ENCODE measurements at places on chromosomes 16 and 17. TPM values are rescaled to one million over a fixed set of nuclear protein-coding genes. Genes with fewer than 3 reads are reported as not detected.

CRISPLD2 gene
- 83.0 TPM for total RNA-seq

DNA sequence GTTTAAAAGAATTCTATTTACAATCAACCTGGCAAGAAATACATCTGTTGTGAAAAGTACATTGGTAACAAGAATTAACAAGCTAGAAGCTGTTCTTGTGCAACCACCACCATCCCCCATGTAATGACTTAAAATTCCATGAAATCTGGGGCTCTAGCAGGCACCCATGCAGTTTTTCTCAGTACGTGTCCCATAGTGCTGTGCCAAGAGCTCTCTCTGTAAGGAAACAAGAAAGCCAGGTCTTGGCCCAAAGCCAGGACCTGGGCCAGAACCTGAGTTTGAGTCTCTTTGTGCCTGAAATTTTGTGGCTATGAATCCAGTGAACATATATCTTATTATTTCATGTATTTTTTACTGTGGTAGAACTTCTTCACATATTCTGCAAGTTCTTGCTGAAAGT, 46.6 kb downstream of the NUP93 start:
- H3K4me3 ChIP-seq: no peak overlapping the region
- no peaks in the 10 kb centered on the region for H3K36me3 ChIP-seq
- H3K4me1 ChIP-seq: peaks cover 24% of the 10 kb centered on the region
- H3K27ac ChIP-seq: no peak overlapping the region
- DNase-seq: no peak
- peaks cover 19% of the 10 kb centered on the region for H3K27me3 ChIP-seq

ELAC2 gene
- 69.3 TPM for total RNA-seq

KRTAP4-11 gene
- total RNA-seq: not detected

DNA sequence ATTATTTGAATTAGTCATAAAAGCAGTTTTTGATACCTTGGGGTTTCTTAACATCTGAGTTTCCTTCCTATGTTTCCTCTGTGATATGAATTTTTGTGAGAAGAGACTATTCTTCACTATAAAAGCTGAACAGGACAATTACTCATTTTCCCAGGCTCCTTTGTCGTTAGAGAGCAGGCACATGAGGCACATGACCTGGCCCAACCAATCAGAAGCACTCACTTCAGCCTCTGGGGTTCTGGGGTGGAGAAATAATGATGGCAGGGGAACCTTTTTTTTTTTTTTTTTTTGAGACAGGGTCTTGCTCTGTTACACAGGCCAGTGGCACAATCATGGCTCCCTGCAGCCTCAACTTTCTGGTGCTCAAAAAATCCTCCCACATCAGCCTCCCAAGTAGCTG, 145.5 kb upstream of the ASIC2 start:
- H3K4me3 ChIP-seq: no peak overlapping the region
- no peak overlapping the region for H3K27ac ChIP-seq
- peaks cover 6% of the 10 kb centered on the region for H3K36me3 ChIP-seq

CA7 gene
- total RNA-seq: not detected

CLEC19A gene
- not detected for total RNA-seq

DNA sequence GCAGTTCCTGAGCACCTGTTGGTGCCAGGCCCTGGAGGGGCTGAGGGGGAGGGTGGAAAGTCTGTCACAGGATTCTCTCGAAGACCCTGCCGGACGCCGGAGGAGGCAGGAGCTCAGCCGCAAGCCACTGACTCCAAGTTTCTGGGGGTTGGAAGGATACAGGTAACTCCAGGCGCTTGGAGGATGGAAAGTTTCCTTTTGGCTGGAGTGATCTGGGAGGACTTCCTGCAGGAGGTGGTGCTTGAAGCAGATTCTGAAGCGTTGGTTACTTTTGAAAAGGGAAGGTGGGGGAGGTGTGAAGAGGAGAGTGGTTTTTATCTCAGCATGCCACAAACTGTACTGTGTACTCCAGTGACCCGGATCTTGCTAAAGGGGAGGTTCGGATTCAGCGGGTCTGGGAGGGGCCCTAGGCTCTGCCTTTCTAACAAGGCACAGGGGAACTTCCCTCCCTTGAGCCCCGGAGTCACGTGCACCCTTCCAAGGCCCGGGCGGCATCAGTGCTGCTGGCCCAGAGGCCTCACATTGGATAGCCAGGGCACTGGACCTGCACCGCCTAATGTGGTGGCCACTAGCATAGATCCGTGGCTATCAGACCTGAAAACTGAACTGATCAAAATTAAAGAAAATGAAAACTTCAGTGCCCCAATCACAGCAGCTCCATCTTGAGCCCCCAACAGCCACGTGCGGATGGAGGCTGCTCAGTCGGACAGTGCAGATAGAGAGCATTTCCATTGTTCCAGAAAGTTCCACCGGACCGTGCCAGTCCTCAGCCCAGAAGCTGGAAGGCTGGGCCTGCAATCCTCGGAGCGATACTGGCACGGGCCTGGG, 42.2 kb upstream of the GSE1 start:
- H3K36me3 ChIP-seq: no peaks in the 10 kb centered on the region
- H3K27me3 ChIP-seq: no peaks in the 10 kb centered on the region
- H3K4me3 ChIP-seq: no peak overlapping the region
- H3K27ac ChIP-seq: peak overlapping the region; percentile 91
- no peak for DNase-seq
- H3K4me1 ChIP-seq: peaks cover 70% of the 10 kb centered on the region

- no peak overlapping the region for H3K4me3 ChIP-seq
- no peak overlapping the region for H3K27ac ChIP-seq
- no peak for DNase-seq
- no peaks in the 10 kb centered on the region for H3K36me3 ChIP-seq
- no peaks in the 10 kb centered on the region for H3K4me1 ChIP-seq
- no peaks in the 10 kb centered on the region for H3K27me3 ChIP-seq
Observed at GRCh38 chr17:39123627-39124026, 27.8 kb downstream of the PLXDC1 start.

GRCh38 chr16:25596194-25596593, 95.6 kb upstream of the HS3ST4 start:
- H3K4me1 ChIP-seq: no peaks in the 10 kb centered on the region
- no peaks in the 10 kb centered on the region for H3K36me3 ChIP-seq
- no peaks in the 10 kb centered on the region for H3K27me3 ChIP-seq
- no peak overlapping the region for H3K4me3 ChIP-seq
- no peak overlapping the region for H3K27ac ChIP-seq
- DNase-seq: no peak

GRCh38 chr16:68086860-68087268, 1.7 kb downstream of the NFATC3 start:
- H3K4me3 ChIP-seq: peak overlapping the region; percentile 98
- H3K27me3 ChIP-seq: no peaks in the 10 kb centered on the region
- H3K36me3 ChIP-seq: no peaks in the 10 kb centered on the region
- DNase-seq: no peak

AGRP gene
- not detected for total RNA-seq

- H3K27me3 ChIP-seq: peaks cover 4% of the 10 kb centered on the region
- H3K36me3 ChIP-seq: peaks cover 11% of the 10 kb centered on the region
- H3K4me1 ChIP-seq: peaks cover 22% of the 10 kb centered on the region
- H3K27ac ChIP-seq: peak overlapping the region; percentile 14
- no peak overlapping the region for H3K4me3 ChIP-seq
- no peak for DNase-seq
Observed at GRCh38 chr17:4003131-4003500, 38.9 kb upstream of the ATP2A3 start.

DNA sequence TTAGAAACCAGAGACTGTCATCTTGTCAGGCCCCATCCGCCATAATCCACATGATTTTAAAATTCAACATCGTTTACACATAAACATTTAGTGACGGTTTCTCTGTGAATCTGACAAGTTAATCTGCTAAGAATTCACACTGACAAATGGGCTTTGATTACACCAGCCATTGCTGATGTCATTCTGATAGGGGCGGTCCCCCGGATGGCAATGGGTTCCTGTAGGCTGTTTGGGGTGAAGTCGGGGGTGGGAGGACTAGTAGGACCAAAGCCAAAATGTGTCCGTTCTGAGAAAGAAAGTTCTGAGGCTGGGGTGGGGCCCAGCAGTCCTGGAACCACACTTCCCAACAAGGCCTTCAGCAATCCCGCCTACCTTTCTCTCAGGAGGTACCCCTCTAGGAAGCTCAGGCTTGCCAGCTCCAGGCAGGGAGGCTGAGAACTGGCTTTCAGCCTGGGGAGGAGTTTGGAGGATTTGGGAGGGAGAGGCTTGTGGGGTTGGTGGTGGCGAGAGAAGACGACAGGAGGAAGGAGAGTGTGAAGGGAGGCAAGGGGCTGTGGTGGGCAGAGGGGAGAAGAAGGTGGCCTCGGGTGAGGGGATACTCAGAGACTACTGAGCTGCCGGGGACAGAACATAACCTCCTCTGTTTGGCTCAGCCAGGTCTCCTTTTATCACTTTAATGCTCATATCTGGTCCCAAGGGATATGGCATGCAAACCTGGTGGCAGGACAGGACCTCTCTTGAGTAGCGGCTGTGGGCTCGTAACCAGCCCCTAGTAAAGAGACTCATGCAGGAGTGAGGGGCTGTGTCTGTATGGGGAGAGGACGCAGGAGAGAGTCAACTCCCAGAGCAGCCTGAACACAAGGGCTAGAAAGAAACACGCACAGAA, 8.6 kb downstream of the HIC1 start:
- peaks cover 3% of the 10 kb centered on the region for H3K27me3 ChIP-seq
- DNase-seq: no peak
- peak overlapping the region; percentile 76 for H3K27ac ChIP-seq
- H3K4me3 ChIP-seq: no peak overlapping the region
- H3K4me1 ChIP-seq: peaks cover 77% of the 10 kb centered on the region

DNA sequence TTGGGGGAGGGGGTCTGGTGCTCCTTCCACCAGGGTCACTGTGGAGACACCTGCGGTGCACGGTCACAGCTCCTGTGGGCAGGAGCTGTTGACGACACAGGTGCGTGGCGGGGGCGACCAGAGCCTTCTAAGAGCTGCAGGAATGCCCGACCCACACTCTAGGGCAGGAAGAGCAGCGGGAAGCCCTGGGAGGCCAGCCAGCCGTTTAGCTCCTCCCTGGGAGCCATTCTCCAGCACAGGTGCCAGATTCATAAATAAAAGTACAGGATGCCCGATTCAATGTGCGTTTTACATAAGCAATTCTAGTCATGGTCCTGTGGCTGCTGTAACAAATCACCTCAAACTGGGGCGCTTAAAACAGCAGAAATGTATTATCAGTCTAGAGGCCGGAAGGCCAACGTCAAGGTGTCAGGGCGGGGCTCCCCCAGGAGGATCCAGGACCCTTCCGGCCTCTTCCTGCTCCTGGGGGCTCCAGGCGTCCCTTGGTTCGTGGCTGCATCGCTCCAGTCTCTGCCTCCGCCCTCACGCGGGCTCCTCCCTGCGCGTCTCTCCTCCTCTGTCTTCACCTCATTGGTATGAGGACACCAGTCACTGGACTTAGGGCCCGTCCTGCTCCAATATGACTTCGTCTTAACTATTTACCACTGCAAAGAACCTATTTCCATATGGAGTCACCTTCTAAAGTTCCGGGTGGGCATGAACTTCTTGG, 155.4 kb downstream of the FOXL1 start:
- H3K27ac ChIP-seq: no peak overlapping the region
- peak overlapping the region; percentile 23 for H3K4me3 ChIP-seq
- no peak for DNase-seq
- peaks cover 72% of the 10 kb centered on the region for H3K27me3 ChIP-seq

- peak overlapping the region; percentile 31 for H3K4me3 ChIP-seq
- H3K27ac ChIP-seq: peak overlapping the region; percentile 98
- no peak for DNase-seq
Observed at GRCh38 chr17:78324391-78325075, 35.3 kb downstream of the SOCS3 start.

RAPGEFL1 gene
- total RNA-seq: 23.8 TPM

CCL15 gene
- not detected for total RNA-seq

DNA sequence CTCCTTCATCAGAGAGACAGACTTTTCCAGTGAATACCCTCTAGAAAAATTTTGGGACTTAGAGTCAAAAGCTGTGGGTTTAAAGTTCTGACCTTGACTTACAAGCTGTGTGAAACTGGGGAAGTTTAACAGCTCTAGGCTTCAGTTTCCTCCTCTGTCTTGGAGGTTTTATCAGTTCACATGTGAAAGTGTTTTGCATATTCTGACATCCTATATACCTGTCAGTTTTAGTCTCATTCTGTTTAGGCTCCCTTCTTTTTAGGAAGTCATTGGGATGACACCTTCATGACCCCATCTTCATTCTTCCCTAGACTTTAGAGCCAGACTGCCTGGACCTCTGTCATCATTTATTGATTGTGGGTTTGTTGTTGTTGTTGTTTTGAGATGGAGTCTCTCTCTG, 44.4 kb downstream of the YPEL2 start:
- DNase-seq: no peak
- no peaks in the 10 kb centered on the region for H3K27me3 ChIP-seq
- peaks cover 43% of the 10 kb centered on the region for H3K4me1 ChIP-seq
- no peaks in the 10 kb centered on the region for H3K36me3 ChIP-seq

GRCh38 chr16:7512503-7512902, 179.9 kb downstream of the RBFOX1 start:
- H3K4me1 ChIP-seq: no peaks in the 10 kb centered on the region
- DNase-seq: no peak
- no peaks in the 10 kb centered on the region for H3K27me3 ChIP-seq
- H3K4me3 ChIP-seq: no peak overlapping the region

- no peak overlapping the region for H3K27ac ChIP-seq
- no peak overlapping the region for H3K4me3 ChIP-seq
- DNase-seq: no peak
- peaks cover 10% of the 10 kb centered on the region for H3K27me3 ChIP-seq
- H3K36me3 ChIP-seq: no peaks in the 10 kb centered on the region
- peaks cover 17% of the 10 kb centered on the region for H3K4me1 ChIP-seq
Observed at GRCh38 chr17:67577429-67578141, 140.2 kb upstream of the NOL11 start.

GRCh38 chr17:56801459-56802178, 32.1 kb downstream of the C17orf67 start:
- no peaks in the 10 kb centered on the region for H3K36me3 ChIP-seq
- no peak for DNase-seq
- H3K4me3 ChIP-seq: no peak overlapping the region
- peaks cover 26% of the 10 kb centered on the region for H3K4me1 ChIP-seq

GRCh38 chr17:67200727-67201301, 44.2 kb downstream of the HELZ start:
- no peak overlapping the region for H3K27ac ChIP-seq
- peaks cover 3% of the 10 kb centered on the region for H3K4me1 ChIP-seq
- no peak for DNase-seq
- no peaks in the 10 kb centered on the region for H3K27me3 ChIP-seq
- H3K36me3 ChIP-seq: peaks cover 35% of the 10 kb centered on the region

DNA sequence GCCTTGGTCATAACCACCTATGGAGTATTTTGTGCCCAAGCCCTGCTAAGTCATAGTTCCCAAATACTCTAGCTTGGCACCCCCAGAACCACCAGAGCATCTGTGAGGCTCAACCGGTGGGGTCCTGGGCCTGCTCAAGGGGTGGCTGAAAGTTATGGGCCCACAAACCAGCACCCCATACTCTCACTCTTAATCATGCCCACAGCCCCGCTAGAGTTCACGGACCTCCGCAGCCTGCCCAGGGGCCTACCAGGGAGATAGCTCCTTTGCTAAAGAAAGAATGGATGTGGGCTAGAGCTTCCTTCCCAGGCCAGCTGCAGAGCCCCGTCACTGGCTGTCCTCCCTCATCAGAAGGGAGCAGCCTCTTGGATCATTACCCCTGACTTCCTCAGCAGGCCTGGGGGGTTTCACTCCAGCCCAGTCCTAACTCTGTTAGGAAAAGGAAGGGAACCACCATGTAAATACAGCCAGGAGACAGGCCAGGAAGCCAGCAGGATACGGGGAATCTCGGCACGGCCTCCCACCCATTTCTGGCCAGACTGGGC, 1.4 kb downstream of the GIT1 start:
- peak overlapping the region; percentile 88 for H3K4me3 ChIP-seq
- DNase-seq: no peak
- peaks cover 2% of the 10 kb centered on the region for H3K36me3 ChIP-seq
- peaks cover 50% of the 10 kb centered on the region for H3K4me1 ChIP-seq
- H3K27me3 ChIP-seq: no peaks in the 10 kb centered on the region

NPIPA3 gene
- 4.5 TPM for total RNA-seq

- peaks cover 5% of the 10 kb centered on the region for H3K27me3 ChIP-seq
- no peaks in the 10 kb centered on the region for H3K4me1 ChIP-seq
- H3K36me3 ChIP-seq: peaks cover 9% of the 10 kb centered on the region
- H3K27ac ChIP-seq: no peak overlapping the region
Observed at GRCh38 chr17:13671771-13672170, 70.0 kb upstream of the HS3ST3A1 start.
